ENCODE measurements at places on chromosomes 4 and X.

DNA sequence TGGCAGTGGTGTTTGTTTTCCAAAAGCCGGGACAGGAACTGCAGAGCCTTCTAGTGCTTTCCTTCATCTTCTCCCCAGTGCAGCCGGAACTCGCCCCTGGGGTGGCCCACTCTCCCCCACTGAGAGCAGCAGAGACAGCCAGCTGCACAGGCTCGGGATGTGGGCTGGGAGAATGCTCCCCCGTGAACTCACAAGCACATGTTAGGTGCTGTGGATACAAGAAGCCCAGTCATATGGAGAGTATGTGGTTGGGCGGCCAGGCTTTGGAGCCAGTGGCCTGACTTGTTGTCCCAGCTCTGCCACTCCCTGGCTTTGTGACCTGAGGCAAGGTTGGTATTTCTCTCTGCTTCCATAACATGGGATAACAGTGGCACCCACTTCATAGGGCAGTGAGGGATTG is 9.4 kb upstream of the KIAA0232 start:
- no peak for DNase-seq

DNA sequence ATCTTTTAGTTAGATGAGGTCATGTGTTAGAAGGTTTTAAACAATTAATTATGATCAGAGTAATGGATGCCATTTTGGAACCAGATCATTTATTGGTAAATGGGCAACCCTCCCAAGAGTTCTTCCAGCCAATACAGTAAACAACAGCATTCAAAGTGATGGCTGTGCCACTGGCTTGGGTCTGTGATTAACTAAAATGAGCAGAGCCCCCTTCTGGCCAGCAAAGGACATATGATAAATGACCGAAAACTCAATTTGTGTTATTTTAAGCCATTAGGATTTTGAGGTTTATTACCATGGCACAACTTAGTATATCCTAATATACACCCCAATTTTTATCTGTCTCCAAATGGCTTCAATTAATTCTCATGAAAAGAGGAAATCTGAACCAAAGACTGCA is 90.8 kb upstream of the NPFFR2 start:
- no peak for DNase-seq

DNA sequence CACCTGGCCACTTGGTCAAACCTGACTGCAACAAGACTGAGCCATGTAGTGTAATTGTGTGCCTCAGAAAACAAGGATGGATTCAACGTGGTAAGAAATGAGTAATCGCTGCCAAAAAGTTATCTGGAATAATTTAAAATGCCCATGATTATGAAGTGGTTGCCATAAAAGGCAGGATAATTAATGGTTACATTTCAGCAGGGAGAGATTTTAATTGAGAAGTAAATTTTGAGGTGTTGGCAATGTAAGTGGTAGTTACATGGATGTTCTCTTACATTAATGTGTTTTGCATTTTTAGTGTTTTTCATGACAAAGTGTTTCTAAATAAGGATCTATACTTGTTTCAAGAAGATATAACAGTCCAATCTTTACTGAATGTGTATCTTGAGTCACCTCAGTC is 15.7 kb downstream of the HAUS3 start:
- no peak for DNase-seq

DNA sequence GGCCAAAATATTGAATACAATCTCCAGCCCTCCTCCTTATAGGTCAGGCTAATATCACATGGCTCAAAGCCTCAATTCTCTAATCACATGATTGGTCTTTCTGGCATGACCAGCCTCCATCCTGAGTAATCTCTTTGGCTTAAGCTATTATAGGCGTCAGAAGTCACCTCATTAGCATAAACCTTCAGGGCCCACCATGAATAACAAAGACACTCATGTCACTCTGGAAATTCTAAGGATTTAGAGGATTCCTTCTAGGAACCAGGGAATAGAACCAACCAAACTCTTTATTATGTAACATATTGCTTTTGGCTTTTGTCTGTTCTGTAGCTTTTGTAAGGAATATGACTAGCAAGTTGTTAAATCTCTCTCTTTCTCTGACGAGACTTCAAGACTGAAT is 109.2 kb upstream of the IGFBP7 start:
- DNase-seq: no peak

DNA sequence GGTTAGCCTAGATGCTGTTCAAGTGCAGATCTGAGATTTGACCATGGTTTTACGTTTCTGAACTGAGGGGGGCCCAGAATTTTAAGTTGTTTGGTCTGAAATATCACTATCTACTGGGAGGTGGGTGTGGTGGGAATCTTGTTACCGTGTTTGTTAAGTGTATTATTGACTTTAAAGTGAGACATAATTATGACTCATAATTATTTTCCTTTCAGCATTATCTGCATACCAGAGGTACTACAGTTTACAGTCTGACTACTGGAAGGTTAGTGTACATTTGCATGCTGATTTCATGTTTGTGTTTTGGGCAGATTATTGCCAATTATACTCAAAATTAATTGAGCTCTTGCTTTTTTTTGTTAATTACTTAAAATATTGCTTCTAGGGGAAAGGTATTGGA is 101.5 kb downstream of the KDM6A start:
- no peak for DNase-seq

GRCh38 chr4:160044693-160045092 is 941.8 kb downstream of the RAPGEF2 start:
- DNase-seq: no peak

DNA sequence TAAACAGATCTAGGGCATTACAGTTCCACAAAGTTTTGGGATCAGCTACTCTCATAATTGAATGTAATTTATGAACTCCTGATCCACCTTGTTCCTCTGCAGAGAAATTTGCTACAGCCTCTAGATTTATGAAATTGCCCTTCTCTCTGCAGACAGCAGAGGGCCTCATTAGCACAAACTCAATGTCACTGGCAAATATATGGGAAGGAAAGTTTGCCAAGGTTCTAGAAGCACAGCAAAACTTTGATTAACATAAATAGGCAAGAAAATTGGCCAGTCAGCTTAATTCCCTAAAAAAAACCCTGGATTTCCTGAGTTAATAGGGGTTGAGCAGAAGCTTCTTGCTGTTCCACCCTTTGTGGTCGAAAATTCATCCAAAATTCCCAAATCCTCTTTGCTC is 31.5 kb downstream of the PRPS1 start:
- DNase-seq: no peak

DNA sequence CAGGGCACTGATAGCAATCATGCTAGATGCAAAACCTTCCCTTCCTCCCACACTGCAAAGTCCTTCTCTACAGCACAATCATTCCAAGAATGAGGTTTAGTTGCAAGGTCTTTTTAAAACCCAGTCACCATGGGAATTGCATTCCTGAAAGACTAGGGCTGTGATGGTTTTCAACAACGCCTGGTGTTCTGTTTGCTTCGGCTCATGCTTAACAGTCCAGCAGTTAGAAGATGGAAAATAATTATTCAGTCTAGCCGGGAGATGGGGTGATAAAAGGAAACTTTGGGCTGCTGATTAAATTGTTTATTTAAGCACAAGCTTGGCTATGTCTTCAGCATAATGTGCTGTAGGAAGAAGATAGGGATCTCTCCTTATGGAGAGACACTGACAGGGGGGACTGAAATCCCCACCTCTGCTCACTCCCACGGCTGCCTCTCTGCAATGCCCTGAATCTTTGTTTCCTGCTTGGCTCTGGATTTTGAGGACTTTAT is 211.4 kb downstream of the MID1IP1 start:
- no peak for DNase-seq

GRCh38 chr4:84531689-84532088 is 32.6 kb upstream of the NKX6-1 start:
- DNase-seq: no peak

GRCh38 chrX:151227627-151228026 is 51.2 kb downstream of the GPR50 start:
- no peak for DNase-seq

DNA sequence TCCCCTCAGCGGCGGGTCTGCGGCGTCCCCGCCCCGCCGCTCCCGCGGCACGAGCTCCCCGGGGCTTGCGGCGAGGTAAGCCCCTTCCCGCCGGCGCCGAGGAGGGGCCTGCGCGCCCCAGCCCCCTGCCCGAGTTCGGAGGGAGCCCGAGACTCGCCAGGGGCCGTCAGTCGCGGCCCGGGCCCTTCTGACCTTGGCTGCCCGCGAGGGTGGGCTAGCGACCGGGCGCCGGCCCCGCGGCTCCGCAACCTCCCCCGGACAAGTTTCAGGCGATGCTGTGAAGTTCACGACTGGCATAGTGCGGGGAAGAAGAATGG is 554 bp downstream of the CDKL5 start:
- DNase-seq: no peak

GRCh38 chr4:112817933-112818593 is 181.1 kb downstream of the LARP7 start:
- peak; percentile 40 for DNase-seq

- DNase-seq: no peak
Measured at GRCh38 chr4:127165971-127166370, 466.8 kb upstream of the INTU start.

All from neuronal stem cell (in vitro differentiated cells).